ENCODE measurements at places on chromosomes 6 and 20. TPM values are rescaled to one million over a fixed set of nuclear protein-coding genes. Genes with fewer than 3 reads are reported as not detected.

- DNase-seq: no peak
Observed at GRCh38 chr6:107110200-107110599, 5.1 kb downstream of the BEND3 start.

The GPRC6A gene
- not detected for total RNA-seq

GRCh38 chr6:26300828-26301227 lies 64.2 kb upstream of the BTN3A2 start:
- DNase-seq: no peak

The THBD gene
- 6.9 TPM for total RNA-seq

- no peak for DNase-seq
Observed at GRCh38 chr6:35626401-35626800, 62.3 kb downstream of the FKBP5 start.

The FKBP5 gene
- total RNA-seq: 16.5 TPM

DNA sequence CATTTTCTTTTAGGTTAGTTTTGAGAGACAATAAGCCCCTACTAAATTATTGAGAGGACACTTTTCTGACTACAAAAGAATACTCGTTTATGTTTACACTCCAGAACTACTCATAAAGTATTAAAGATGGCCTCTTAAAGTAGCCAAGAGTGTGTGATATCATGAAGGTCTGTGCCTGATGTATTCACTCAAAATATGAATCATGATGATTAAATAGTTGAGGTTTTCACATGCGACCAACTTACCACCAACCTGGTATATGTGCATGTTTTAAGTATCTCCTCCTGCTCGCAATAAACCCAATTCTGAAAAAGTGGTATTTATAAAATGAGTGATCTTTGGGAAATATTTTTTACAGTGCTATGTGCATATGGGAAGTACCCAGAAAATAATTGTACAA lies 43.9 kb downstream of the IL20RA start:
- DNase-seq: no peak

DNA sequence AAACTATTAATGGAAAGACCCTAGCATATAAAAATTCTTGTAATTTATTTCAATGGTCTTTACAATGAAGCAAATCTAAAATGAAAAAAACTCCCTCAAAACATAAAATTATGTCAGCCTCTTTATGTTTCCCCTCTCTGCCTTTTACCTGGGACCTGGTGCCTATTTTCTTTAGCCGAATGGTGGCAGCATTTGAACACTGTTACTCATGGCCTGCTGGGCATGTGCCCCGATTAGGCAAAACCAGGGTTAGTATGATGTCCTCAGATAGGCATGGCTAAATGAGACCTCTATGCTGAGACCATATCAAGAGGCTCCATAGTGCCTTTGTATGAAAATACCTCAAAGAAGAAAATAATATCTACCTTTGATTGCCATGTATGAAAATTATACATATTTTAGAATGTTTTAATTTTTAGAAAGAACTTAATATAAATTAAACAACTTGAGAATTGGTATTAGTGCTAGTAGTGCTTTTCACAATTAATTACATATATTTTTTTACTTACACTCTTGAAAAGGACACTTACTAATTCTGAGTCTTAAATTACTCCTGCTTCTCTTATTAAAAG lies 22.5 kb upstream of the C6orf58 start:
- no peak for DNase-seq
